ENCODE measurements at places on chromosomes 2 and 18. TPM values are rescaled to one million over a fixed set of nuclear protein-coding genes. Genes with fewer than 3 reads are reported as not detected.

The GALNT14 gene
- 46.1 TPM for total RNA-seq

The DLX1 gene
- total RNA-seq: 3.9 TPM

The DUSP2 gene
- 0.53 TPM for total RNA-seq

The HOXD12 gene
- not detected for total RNA-seq

The HRH4 gene
- not detected for total RNA-seq

The DSC3 gene
- 1.8 TPM for total RNA-seq

The CNRIP1 gene
- 2.9 TPM for total RNA-seq

The NYAP2 gene
- 0.02 TPM for total RNA-seq

The ACVR1 gene
- 35.3 TPM for total RNA-seq

The AP1S3 gene
- 23.7 TPM for total RNA-seq

The RNF144A gene
- 6.2 TPM for total RNA-seq

The PCGF1 gene
- 29.4 TPM for total RNA-seq

The EGR4 gene
- 0.27 TPM for total RNA-seq

The EFR3B gene
- 17.9 TPM for total RNA-seq

The DOK6 gene
- not detected for total RNA-seq

The AQP12A gene
- total RNA-seq: not detected

The SCN1A gene
- total RNA-seq: not detected

The C2orf49 gene
- 17.3 TPM for total RNA-seq

The CDK15 gene
- not detected for total RNA-seq

The BARD1 gene
- total RNA-seq: 9.3 TPM

The ATP8B1 gene
- 9.9 TPM for total RNA-seq

The TLX2 gene
- 0.30 TPM for total RNA-seq

The POTEF gene
- total RNA-seq: not detected

The TFCP2L1 gene
- total RNA-seq: 0.85 TPM

The MYL12B gene
- 381 TPM for total RNA-seq

The ZFAND2B gene
- 20.8 TPM for total RNA-seq
